ENCODE measurements at places on chromosomes 12 and 14. TPM values are rescaled to one million over a fixed set of nuclear protein-coding genes. Genes with fewer than 3 reads are reported as not detected.
A peak's percentile ranks its signal among the peaks of the same experiment; 100 is the strongest.

The SLC8B1 gene
- 26.7 TPM for total RNA-seq

The SCNN1A gene
- 17.1 TPM for total RNA-seq

GRCh38 chr12:14999695-15000365 lies 27.0 kb downstream of the PDE6H start:
- DNase-seq, result no peak

GRCh38 chr12:106712768-106713167 lies 61.7 kb upstream of the RIC8B start:
- no peak for DNase-seq

DNA sequence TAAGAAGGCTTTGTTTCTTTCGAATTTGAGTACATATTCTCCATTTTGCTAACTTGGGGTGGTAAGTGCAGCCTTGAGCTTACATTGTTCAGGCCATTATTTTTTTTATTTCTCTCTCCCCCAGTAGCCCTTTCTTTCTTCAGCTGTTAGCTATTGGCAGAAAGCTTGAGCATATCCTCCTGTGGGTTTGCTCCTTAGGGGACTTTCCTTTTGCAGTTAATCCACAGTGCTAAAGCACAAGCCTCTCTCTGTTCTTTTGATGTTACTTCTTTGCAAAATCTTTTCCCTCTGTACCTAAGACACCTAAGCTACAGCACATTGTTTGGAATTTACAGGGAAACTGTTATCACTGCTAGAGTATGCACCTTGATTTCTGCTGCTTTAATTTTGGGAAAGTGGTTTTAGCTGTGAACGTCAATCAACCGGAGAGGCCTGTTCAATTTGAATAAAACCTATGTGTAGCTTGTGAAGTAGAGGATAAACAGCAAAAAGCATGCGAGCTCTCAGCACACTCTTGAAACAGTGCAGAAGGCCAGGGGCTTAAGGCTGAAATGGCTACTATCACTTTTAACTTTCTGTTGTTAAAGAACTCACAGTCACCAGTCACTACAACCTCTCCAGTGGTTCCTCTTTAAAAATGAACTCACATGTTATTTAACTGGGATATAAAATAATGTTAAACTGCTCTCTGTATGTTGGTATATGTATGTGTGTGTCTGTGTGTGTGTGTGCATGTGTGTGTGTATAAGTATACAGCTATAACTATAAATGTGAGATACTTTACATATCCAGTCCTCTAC lies 139.2 kb downstream of the PDZRN4 start:
- no peak for DNase-seq

GRCh38 chr12:95574799-95575452 lies 23.6 kb upstream of the USP44 start:
- peak; percentile 13 for DNase-seq

DNA sequence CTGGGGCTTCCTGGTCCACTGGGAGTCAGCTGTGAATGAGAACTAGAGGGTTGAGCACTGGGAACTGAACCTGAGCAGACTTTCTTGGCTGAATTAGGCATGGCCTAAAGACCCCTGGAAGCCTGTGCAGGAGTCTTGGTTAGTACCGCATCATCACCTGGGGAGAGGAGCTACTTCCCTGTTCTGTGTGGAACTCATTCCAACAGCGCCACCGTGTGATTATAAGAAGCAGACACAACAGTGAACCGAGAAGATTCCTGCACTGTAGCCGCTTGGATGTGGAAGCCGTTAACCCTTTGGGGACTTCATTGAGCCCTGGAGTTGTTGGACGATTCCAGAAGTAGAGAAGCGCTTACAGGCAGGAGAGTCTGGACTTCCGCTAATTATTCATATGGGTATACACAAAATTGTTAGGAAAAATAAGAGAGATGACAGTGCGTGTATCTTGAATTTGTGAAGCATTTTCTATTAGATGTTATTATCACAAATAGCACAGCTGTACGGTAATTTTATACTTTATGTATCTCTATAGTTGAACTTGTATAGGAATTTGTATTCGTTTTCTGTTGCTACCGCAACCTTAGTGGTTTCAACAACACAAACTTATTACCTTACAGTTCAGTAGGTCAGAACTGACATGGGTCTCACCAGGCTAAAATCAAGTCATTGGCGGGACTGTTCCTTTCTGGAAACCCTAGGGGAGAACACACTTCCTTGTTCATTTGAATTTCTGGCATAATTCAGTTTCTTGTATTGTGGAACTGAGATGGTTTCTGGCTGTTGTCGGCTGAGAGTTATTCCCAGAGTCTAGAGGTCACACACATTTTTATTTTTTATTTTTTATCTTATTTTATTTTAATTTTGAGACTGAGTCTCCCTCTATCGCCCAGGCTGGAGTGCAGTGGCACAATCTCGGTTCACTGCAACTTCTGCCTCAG lies 100.7 kb downstream of the C2CD5 start:
- peak; percentile 45 for DNase-seq
